ENCODE measurements at places on chromosomes 7 and 10. TPM values are rescaled to one million over a fixed set of nuclear protein-coding genes. Genes with fewer than 3 reads are reported as not detected.

The GIMAP2 gene
- total RNA-seq: not detected

The CD36 gene
- total RNA-seq: 0.44 TPM

The GSAP gene
- total RNA-seq: 18.4 TPM

GRCh38 chr7:46446151-46446550 lies 525.1 kb upstream of the IGFBP3 start:
- H3K27ac ChIP-seq: no peak overlapping the region
- no peaks in the 10 kb centered on the region for H3K27me3 ChIP-seq
- no peaks in the 10 kb centered on the region for H3K4me1 ChIP-seq
- H3K4me3 ChIP-seq: no peak overlapping the region
- H3K36me3 ChIP-seq: no peaks in the 10 kb centered on the region
- DNase-seq: no peak

GRCh38 chr10:87598700-87599099 lies 61.0 kb upstream of the PAPSS2 start:
- H3K36me3 ChIP-seq: no peaks in the 10 kb centered on the region
- DNase-seq: no peak
- peaks cover 26% of the 10 kb centered on the region for H3K4me1 ChIP-seq
- H3K4me3 ChIP-seq: no peak overlapping the region

- no peak overlapping the region for H3K27ac ChIP-seq
- no peak for DNase-seq
- H3K4me3 ChIP-seq: no peak overlapping the region
- peaks cover 8% of the 10 kb centered on the region for H3K36me3 ChIP-seq
- no peaks in the 10 kb centered on the region for H3K27me3 ChIP-seq
- H3K4me1 ChIP-seq: peaks cover 8% of the 10 kb centered on the region
Observed at GRCh38 chr7:47249361-47249760, 332.6 kb downstream of the TNS3 start.

GRCh38 chr10:74307061-74307651 lies 156.1 kb downstream of the ADK start:
- no peak for DNase-seq
- no peak overlapping the region for H3K27ac ChIP-seq
- H3K4me3 ChIP-seq: no peak overlapping the region
- H3K36me3 ChIP-seq: no peaks in the 10 kb centered on the region
- peaks cover 28% of the 10 kb centered on the region for H3K4me1 ChIP-seq

DNA sequence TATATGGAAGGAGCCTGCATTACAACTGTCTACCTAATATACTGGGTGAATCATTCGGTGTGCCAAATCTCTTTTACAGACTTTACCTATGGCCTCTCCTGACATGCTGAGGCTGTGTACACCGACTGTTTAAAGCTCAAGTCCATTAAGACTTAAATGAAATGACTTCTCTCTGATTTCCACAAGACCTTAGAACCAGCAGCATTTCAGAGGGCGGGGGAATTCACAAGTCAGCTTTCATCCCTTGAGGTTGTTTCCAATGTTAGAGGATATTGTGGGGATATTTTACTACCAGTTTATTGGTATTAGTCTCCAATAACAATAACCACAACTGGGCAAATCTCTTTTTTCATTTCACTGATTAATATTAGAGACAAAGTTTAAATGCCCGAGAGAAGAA lies 87.1 kb upstream of the IKZF1 start:
- H3K27ac ChIP-seq: no peak overlapping the region
- DNase-seq: no peak
- H3K4me3 ChIP-seq: no peak overlapping the region
- no peaks in the 10 kb centered on the region for H3K4me1 ChIP-seq
- H3K27me3 ChIP-seq: peaks cover 24% of the 10 kb centered on the region

- H3K36me3 ChIP-seq: peaks cover 7% of the 10 kb centered on the region
- no peak overlapping the region for H3K27ac ChIP-seq
- H3K4me1 ChIP-seq: no peaks in the 10 kb centered on the region
- no peak overlapping the region for H3K4me3 ChIP-seq
- DNase-seq: no peak
Observed at GRCh38 chr10:83432261-83433045, 706.9 kb upstream of the GHITM start.

DNA sequence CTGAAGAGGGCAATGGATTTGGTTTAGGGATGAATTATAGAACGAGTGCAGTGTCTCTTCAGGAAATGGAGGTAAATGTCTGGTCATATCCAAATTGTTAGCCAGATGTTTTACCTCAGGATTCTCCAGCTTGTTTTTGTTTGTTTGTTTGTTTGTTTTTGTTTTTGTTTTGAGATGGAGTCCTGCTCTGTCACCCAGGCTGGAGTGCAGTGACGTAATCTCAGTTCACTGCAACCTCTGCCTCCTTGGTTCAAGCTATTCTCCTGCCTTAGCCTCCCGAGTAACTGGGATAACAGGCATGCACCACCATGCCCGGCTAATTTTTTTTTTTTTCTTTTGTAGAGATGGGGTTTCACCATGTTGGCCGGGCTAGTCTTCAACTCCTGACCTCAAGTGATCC lies 6.9 kb downstream of the C10orf120 start:
- H3K27ac ChIP-seq: no peak overlapping the region
- no peaks in the 10 kb centered on the region for H3K36me3 ChIP-seq
- no peak overlapping the region for H3K4me3 ChIP-seq
- peaks cover 19% of the 10 kb centered on the region for H3K27me3 ChIP-seq
